ENCODE measurements at places on chromosomes 2 and 18.

DNA sequence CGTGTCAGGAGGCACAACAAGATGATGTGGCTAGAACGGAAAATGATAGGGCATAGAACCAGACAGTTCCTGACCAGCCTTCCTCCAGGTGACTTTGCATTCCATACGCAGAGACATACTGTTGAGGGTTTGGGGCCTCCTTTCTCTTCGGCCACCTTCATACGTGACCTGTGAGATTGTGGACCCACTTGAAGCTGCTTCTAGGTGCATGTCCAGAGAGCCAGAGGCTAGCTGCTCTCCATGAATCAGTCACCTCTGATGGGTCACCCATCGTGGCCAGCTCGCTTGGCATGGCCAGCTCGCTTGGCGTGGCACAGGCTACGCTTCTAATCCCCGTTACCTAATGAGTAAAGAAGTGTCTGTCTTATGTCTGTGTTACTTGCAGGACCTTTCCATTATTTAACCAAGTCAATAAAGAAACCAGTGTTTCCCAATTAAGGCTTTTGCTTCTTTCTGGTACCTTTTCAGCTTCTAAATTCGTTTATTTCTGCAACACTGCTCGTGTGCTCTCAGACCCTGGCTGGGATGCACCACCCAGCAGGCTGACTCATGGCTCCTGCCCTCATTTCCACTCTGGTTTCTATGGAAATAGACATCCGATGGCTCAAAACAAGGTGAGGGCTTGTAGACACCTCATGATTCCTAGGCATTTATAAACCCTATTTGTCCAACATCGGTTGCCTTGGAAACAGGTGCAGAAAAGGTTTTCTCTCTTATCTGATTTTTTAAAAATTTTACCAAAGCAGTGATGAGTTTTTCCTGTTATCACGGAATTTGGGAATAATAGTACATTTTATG lies 86.7 kb upstream of the B3GNT7 start:
- no peak for DNase-seq

- no peak for DNase-seq
These were observed 567 bp downstream of the VWA3B start for GRCh38 chr2:98087447-98088020.

GRCh38 chr2:238077292-238077691 lies 16.5 kb downstream of the SCLY start:
- DNase-seq = no peak

DNA sequence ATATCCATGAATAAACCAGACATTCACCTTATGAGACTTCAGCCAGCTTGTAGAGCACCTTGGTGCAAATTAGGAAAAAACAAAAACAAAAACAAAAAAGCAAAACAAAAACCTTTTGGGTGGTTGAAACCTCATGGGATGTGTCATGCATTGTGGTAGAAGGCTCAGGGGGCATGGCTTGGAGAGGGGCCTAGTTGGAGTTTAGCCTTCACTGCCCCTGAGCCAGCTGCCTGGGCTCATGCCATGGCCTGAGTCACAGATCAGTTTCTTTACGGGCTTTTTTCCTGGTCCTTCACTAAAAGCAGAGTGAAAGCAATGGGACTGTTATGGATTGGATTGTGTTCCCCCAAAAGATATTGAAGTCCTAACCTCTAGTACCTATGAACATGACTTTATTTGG lies 22.0 kb upstream of the DAPL1 start:
- no peak for DNase-seq

GRCh38 chr2:191315365-191315752 lies 70.2 kb downstream of the MYO1B start:
- DNase-seq = no peak

- DNase-seq = no peak
These were observed 248.9 kb downstream of the PAX3 start for GRCh38 chr2:222049946-222050345.

DNA sequence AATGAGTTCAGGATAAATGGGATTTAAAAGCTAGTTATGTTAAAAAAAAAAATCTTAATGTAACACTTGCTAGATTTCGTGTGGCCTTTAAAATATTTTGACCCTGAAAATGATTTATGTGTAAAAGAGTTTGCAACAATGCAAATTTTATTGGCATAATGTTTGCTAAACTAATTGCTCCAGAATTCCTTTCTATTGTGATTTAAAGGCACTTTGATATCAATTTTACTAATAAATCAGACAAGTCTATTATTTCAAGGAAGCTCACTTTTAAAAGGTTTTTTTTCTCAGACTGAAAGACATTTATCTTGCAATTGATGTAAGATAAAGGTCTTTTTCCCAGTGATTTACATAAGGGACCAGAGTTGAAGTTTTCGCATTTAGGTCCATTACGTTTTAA lies 17.5 kb downstream of the AP1S3 start:
- DNase-seq = no peak

Data from stimulated activated CD4-positive, alpha-beta T cell treated with anti-CD3 and anti-CD28 coated beads, TNF-alpha, amount 100 ng/mL, for 1 hour (primary cell).